ENCODE measurements at places on chromosomes 1 and 21.

- no peak for DNase-seq
Observed at GRCh38 chr1:153976819-153977249, 640 bp downstream of the JTB start.

DNA sequence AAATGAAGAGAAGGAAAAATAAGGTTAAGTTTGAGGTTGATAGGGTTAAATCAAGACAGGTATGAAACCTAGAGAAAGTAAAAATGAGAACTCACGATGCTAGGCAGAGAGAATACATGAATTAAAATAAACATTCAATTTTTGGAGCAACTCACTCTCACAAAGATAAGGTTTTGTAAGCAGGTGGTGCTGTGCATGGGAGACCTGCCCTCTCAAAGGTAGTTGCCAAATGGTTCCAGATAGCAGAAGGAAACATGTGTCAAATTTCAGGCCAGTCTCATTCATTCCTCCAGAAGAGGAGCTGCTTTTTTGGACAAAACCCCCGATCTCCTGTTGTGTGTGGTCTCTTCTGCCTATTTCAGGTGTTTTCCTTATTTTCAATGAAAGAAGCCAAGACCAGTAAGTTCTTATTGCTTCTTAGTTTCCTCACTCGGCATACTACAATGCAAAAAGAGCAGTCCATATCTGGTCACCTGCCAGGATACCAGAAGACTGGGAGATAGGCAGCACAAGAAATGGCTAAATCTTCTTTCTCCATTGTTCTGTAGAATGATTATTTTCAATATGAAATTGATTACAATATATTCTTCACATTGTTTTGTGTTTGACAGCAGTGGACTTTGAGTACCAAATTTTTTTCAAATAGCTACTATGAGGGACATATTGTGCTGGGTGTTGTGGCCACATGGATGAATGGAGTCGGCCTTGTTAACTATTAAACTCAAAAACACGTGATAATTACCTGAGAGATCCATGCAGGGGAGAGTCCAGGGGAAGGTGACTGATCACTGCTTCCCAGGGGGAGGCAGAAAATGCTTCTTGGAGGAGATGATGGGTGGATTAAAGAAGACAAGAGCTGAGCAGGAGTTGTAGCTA is 3.6 kb downstream of the CR1L start:
- DNase-seq, result no peak

DNA sequence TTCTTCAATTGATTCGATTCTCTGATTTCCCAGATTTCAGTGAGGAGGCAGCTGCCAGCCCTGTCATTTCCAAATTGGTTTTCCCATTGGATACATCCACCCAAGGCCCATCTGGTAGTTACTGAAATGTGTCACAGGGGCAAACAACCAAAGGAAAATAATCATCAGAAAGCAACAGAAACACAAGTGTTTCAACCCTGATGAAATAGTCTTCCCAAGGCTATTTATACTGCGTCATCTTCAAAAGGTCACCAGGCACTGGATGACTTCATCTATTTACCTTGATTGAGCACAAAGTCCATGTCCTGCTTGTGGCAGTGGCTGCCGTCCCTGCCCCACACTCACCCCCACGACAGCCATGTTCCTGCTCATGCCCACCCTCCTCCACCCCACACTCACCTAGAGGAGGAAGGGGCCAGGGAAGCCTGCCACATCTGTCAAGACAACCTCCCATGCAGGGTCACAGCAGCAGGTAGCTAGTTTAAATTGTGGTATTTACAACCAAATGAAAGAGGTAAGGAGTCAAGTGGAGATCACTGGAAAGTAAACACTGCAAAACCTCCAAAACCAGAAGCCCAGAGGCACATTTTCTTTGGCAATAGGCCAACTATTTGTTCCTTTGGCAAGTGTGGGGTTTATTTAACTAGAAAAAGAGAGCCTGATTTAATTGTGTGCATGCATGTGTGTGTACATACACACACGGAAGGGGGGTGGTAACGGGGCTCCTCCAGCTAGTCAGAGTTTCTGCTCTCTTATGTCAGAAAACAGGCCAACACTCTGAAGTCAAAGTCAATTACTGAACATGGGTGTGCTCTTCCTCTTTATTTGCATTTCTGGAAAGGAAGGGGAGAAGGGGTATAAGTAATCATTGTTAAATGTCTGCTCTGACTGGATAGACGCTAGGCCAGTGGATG is 49.5 kb upstream of the RAB4A start:
- no peak for DNase-seq

- no peak for DNase-seq
Observed at GRCh38 chr1:74767490-74767889, 34.5 kb downstream of the TYW3 start.

- DNase-seq, result no peak
Observed at GRCh38 chr21:42970946-42971653, 3.3 kb upstream of the PKNOX1 start.

- DNase-seq, result no peak
Observed at GRCh38 chr1:208111646-208112190, 132.5 kb downstream of the PLXNA2 start.

- no peak for DNase-seq
Observed at GRCh38 chr21:35226328-35226727, 177.2 kb upstream of the RUNX1 start.

- DNase-seq, result no peak
Observed at GRCh38 chr1:51253691-51254090, 17.6 kb downstream of the RNF11 start.

DNA sequence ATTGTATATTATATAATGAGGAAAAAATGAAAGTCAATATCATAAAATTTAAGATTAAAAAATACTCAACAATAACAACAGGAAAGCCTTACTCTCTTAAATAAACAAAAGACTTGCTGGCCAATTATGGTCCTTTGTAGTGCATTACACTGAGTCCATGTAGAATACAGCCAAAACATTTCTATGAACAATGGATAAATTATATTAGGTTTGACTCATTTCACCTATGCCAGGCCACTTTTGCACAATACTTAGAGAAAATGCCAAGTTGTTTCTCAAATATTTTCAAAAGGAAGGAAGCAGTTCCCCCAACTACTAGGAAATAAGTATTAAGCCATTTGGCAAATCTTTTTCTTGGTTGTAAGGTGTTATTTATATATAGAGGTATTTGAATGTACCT is 19.8 kb upstream of the UCK2 start:
- no peak for DNase-seq

DNA sequence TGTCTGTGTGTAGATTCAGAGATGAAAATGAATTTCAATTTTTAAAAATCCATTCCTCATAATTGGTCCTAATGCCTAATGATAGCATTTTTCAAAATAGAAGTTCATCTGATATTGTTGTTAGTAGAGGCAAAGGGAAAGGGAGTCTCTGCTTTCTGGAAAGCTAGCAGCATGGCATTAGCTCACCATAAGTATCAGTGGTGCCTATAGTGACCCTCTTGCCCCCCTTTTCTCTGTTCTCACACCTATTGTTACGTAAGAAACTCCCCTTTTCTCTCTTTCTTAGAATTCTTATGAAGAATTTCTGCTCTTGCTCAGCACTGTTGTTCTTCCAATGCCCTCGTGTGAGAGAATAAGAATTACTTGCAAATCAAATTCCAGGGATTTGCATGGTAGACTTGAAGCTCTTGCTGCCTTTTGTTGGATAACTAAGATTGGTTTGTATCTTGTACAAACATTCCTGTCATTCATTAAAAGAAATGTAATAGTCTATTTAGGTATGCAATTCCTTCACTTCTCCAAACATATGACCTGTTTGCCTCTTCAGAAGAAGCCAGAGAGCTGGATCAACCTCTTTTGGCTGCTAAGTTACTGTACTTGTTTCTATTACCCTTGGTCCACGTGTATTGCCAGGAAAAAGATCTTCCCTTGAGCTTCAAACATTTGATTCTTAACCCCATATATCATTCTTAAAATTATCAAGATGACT is 69.2 kb upstream of the MAGI3 start:
- no peak for DNase-seq

- no peak for DNase-seq
Observed at GRCh38 chr1:8815582-8816151, 1.8 kb downstream of the RERE start.

DNA sequence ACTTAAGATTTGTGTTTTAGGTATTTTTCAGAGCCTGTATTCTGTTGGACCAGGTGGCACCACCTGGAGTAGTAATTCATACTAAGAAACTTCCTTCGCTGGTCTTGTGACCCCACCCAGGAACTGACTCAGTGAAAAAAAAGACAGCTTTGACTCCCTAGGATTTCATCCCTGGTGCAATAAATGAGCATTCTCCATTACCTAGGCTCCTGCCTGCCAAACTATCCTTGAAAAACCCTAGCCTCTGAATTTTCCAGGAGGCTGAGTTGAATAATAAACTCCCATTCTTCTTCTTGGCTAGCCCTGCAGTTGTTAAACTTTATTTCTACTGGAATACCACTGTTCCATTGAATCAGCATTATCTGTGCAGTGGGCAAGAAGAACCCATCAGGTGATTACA is 10.6 kb upstream of the RGS18 start:
- DNase-seq, result no peak

- no peak for DNase-seq
Observed at GRCh38 chr1:223733898-223734852, 21.8 kb downstream of the CAPN2 start.

- no peak for DNase-seq
Observed at GRCh38 chr1:92184632-92185031, 33.1 kb upstream of the C1orf146 start.

- no peak for DNase-seq
Observed at GRCh38 chr1:13663969-13664368, 36.0 kb upstream of the PRDM2 start.

DNA sequence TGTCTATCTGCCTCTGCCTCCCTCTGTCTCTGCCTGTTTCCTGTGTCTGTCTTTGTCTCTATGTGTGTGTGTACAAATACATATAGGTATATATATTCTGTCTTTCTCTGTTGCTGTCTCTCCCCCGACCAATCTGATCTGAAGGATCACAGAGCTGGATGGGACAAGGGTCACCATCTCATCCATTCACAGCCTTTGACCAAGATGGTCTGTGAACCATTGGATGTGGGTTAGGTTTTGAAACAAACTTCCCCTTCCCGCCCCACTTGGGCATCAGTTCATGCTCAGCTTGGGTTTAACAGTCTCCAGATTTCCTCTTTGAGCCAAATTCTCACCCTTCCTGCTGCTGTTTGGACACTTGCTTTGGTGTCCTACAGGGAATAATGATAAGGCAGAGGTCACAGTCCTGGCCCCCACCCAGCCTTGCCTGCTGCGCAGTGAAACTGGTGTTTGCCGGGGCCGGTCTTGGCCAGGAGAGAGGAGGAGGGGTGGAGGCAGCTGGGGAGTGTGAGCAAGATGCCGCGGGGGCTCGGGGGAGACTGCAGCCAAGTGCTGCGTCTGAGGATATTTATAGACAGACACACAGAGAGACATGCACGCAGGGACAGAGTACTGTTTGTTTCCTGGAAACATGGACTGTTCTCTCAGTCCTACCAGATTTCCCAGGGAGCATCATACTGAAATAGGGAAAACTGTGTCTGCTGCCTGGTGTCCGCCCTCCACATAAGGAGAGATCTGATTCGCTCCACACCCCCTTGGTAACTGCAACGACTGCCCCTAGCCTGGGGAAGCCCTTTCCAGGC is 27.0 kb upstream of the BTG2 start:
- no peak for DNase-seq

DNA sequence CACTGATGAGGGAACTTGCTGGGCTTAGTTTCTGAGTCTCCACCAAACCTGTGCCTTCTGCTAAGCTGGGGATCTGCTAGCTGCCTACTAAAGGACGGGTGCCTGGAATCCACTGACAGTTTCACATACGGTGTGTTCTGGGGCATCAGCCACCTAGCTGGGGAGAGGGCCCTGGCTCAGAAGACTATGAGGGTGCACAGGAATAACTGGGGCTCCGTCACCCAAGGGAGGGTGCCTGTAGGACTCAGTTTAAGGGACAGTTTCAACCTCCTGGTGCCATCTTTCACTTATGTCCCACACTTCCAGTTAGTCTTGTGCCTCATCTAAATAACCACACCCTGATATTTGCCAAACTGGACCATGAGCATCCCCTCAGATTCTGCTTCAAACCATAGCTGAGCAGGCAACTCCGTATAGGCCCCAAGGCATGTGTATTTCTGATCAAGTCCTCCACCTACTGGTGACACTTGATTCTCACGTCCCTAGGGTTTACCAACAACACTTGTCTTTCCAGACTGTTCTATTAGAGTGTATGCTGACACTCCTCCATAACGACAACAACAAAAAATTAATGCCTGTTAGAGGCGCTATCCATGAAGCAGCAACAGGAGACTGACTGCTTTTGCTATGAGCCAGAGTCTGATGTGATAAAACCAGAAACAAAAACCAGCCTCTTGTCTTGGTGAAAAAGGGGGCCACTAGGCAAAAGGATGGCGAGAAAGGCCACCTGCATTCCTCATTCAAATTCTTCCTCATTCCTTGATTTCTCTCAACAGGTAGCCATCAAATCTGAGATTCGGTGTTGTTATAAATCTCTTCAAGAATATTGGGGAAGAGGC is 55.0 kb upstream of the PAXBP1 start:
- DNase-seq, result peak; percentile 50

- DNase-seq, result no peak
Observed at GRCh38 chr1:201886103-201886885, 2.4 kb upstream of the SHISA4 start.

DNA sequence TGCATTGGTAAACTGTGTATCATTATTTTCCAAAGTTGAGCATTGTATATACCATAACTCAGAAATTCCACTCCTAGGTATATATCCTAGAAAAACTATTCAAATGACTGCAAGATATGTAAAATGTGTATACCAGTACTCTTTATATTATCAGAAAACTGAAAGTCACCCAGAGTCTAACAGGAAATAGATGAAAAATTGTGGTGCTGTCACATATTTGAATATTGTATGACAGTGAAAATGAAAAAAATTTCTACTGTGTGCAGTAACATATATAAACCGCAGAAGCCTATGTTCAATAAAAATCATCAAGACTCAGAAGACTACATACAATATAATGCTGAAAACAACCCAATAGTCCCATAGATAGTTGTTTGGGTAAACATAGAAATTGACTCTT is 74.4 kb upstream of the LYPLAL1 start:
- DNase-seq, result no peak

DNA sequence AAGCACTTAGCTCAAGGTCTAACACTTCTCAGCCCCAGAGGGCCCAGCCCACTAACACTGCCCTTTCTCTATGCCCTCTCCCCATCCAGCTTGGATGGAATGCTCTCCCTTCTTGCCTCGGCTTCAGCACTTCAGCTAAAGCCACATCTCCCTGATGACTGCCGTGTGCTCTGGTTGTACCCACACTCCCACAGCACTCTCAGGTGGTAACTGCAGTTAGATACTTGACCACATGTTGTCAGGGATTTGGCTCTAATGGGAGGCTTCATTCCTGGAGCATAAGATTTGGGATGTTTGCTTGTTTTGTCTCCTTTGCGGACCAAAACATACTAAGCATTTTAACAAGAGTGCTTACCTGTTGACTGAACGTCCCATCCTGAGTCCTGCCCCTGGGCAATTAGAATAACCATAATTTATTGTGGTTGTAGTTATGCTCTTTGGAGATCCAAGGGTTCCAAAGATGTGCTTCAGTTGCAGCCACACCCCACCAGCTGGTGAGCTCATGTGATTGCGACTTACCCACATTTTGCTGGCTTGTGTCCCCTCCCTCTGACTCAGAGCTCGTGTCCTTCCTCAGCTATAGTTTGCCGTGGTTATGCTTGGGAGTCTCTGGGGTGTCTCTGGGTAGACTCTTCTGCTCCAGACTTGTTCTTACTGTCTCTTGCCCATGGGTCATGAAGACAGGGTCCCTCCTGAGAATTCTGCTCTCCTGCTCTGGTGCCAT is 7.7 kb upstream of the SLC26A9 start:
- no peak for DNase-seq

All from stimulated activated CD4-positive, alpha-beta T cell treated with anti-CD3 and anti-CD28 coated beads, Interleukin-4, amount 100 ng/mL, for 24 hours (primary cell).